ENCODE measurements at places on chromosomes 1 and 21. TPM values are rescaled to one million over a fixed set of nuclear protein-coding genes. Genes with fewer than 3 reads are reported as not detected.
A peak's percentile ranks its signal among the peaks of the same experiment; 100 is the strongest.

The COG2 gene
- total RNA-seq: 15.7 TPM

- DNase-seq: peak; percentile 62
These were observed 54.5 kb downstream of the PCNX2 start for GRCh38 chr1:233240829-233241682.

The GBP5 gene
- not detected for total RNA-seq

DNA sequence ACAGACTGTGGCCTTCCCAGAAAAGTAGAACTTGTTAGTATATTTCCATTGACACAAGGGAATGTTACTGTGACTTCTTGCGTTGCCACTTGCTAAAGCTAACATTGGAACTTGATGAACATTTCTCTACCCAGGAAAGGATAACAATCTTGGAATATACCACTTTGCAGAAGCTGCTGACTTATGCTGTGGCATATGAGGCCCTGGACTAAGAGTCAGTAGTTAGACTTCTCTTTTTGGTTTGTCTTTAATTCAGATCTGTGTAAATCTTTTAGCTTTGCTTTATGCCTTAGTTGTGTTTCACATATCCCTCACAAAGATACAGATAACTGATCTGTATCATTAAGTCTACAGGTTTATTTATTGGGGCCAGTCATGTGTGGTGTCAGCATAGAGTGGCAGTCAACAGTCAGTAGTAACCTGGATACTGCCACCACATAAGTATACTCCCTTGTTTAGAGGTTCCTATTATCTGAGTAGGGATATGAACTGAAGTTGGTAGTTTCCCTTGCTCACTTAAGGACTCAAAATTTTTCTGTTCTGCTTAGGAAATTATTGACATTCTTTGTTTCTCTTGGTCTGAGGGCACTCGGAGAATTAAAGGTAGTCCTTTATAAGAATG is 14.7 kb downstream of the RNF2 start:
- DNase-seq: no peak

The OR2L13 gene
- not detected for total RNA-seq

DNA sequence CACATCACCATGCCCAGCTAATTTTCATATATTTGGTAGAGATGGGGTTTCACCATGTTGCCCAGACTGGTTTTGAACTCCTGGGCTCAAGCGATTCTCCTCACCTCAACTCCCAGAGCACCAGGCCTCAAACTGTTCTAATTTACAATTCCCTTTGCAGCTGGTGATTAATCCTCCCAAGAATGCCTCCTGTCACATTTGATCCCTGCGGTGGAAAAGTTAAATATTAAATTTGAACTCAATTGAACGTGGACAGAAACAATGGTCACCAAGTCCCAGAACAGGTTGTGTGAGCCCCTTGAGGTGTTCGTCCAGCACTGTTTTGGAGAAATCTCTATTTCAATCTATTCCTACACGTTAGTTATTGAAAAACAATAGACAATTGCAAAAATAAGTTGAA is 2.0 kb upstream of the ANKRD35 start:
- no peak for DNase-seq

- no peak for DNase-seq
These were observed 6.8 kb upstream of the HAX1 start for GRCh38 chr1:154265586-154265985.

The RCSD1 gene
- 0.57 TPM for total RNA-seq

The SPATA6 gene
- total RNA-seq: 10.5 TPM

DNA sequence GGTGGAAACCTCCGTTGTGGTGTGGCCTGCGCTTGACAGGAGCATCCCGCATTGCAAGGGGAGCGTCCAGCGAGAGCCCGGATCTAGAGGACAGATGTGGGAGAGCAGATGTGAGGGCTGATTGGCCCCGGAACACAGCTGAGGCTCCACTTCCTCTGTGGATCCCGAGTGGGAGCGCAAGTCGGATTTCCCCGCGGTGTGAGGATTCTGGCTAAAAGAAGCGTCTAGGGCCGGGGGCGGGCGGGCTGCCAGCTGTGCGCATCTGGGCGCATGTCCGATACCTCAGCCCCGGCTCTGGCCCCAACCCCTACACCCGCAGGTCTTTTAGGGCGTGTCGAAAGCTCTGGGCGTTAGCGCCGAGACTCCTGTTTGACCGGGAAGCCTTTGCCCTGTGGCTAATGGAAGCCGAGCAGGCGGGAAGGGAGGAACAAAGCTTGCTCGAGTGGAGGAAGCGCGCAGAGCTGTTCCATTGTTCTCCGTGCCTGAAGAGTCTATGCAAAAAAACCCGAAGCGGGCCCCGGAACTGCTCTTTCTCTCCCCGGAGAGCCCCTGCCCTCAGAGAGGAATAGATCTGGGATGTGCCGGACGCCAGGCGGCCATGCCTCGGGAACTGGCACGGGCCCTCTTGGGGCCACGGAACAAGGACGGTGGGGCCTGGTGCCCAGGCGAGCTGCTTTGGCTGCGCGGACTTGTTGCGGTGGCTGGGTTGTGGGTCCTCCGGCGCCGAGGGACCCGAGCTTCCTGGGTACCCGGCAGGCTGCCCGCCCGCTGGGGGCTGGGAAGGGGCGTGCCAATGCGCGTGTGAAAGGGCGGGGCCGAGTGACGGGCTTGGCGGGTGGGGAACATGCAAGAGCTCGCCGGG is 111.1 kb downstream of the NAV1 start:
- DNase-seq: peak; percentile 77

GRCh38 chr1:43329995-43330751 is 7.4 kb upstream of the MPL start:
- peak; percentile 81 for DNase-seq

- no peak for DNase-seq
These were observed 240.5 kb upstream of the SNX7 start for GRCh38 chr1:98421085-98421435.

DNA sequence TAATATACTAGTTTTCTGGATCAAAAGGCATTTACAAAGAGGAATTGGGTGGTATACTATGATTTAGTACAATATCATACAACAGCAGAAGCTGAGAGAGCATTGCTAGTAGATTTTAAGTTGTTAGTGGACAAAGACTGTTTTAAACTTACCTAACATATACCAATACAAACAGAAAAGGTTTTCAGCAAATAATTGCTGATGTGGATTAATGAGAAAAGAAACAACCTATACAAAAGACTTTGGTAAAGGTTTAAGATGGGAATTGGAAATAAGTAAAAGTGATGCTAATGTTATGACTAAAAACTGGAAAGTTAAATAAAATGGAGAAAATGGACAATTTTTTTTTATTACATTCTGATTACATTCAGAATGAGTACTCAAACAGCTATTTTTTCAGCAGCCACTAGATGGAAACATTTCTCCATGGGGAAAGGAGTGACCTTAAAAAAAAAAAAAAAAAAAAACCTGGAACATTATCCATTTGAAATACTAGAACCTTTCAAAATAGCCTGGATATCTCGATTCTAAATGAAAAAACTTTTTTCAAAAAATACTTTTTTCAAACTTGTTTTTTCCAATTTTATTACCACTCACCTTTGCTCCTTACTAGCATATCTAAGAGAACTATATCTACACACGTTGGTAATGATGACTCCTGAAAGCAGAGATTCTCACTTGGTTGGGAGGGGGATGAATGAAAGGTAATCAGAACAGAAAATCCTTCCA is 55.4 kb downstream of the EPRS1 start:
- DNase-seq: peak; percentile 65

DNA sequence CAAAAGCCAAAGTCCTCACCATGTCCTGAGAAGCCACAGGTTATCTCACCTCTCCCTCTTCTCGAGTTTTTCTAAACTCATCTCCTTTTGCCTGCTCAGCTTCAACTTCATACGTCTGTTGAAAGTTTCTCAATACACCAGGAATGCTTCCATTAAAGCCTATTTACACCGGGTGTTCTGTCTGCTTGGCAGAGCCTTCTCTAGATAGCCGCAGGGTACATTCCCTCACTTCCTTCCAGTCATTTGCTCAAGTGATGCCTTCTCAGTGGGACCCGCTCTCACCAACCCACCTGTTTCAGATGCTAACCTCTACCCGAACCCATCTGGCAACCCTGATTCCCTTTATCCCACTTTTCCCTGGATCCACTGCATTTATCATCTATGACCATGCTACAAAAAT is 257.0 kb upstream of the ADGRL2 start:
- no peak for DNase-seq

GRCh38 chr1:23909412-23909811 is 3.8 kb downstream of the CNR2 start:
- no peak for DNase-seq

GRCh38 chr1:73637264-73637663 is 560.7 kb downstream of the LRRIQ3 start:
- no peak for DNase-seq

The CFHR3 gene
- total RNA-seq: not detected

- no peak for DNase-seq
These were observed 142.1 kb downstream of the KCNT2 start for GRCh38 chr1:196466166-196466565.

DNA sequence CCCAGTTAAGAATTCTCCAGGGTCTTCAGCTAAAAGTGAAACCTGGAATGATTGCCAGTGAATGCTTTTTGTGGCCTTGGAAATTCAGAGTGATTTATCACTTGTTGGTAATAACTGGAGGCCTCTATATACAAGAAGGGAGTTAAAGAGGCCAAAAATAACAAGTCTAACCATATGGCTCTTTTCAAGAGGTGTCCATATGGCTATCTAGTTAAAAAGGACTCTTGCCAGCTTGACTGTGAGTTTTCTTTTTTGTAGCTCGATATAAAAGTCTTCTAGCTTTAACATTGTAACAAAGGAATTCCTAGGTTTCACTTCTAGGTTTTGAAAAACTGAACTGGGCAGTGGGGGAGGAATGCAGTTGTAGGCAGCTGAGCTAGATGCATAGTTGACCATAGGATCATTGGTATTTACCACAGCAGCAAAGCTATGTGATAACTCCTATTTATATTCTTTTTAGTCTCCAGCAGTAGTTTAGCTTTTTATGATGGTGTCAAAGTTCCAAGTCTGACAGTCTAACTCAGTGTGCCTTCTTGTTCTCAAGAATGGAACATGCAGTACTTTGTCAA is 44.4 kb downstream of the CACHD1 start:
- peak; percentile 96 for DNase-seq

- DNase-seq: peak; percentile 25
These were observed 114.0 kb upstream of the RAB4A start for GRCh38 chr1:229156872-229157271.

- no peak for DNase-seq
These were observed 71.4 kb downstream of the KIF26B start for GRCh38 chr1:245226203-245226499.

The CLIC6 gene
- total RNA-seq: 0.18 TPM

DNA sequence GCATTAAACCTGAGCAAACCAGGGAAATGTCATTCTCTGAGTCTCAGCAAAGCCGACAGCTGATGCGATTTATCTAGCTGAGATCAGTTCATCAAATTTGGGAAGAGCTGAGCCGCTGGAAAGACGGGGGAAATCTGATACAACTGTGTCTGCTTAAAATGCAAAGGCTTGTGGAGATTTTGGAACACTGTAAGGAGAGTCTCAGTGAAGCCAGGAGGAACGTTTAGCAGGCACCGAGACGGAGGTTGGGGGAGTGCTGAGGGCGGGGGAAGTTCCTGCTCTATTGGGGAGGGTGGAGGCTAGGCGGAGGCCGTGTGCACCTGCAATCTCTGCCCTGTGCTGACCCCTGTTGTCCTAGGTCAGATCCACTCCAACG is 143.2 kb upstream of the CSF3R start:
- no peak for DNase-seq

The CFH gene
- 517 TPM for total RNA-seq

The PLEKHN1 gene
- total RNA-seq: 0.54 TPM

GRCh38 chr1:23577056-23578004 is 18.0 kb upstream of the ID3 start:
- peak; percentile 97 for DNase-seq

DNA sequence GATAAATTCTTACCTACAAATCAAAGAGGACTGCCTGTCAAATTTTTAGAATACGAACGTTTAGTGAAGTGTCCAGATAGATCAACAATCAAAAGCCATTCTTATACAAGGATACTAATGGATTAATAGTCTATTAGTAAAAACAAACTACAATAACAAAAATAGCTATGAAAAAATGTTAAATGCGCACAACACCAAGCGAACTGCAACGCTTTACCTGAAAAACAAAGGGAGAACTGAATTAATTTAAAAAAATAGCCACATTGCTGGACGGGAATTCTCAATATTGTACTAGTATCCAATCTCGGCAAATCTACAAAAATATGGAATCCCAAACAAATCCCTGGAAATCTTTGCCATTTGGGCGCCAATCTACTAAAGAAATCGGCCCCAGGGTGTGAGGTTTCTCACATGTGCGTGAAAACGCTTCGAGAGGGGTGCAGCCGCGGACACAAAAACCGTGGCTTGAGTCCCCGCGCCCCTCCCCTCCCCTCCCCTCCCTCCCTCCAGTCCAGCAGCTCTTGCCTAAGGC is 55.6 kb downstream of the TRAF5 start:
- no peak for DNase-seq

The GLRX2 gene
- 4.3 TPM for total RNA-seq

The KLHDC9 gene
- total RNA-seq: 1.8 TPM

The NAXE gene
- 22.7 TPM for total RNA-seq

The OR2T33 gene
- not detected for total RNA-seq

DNA sequence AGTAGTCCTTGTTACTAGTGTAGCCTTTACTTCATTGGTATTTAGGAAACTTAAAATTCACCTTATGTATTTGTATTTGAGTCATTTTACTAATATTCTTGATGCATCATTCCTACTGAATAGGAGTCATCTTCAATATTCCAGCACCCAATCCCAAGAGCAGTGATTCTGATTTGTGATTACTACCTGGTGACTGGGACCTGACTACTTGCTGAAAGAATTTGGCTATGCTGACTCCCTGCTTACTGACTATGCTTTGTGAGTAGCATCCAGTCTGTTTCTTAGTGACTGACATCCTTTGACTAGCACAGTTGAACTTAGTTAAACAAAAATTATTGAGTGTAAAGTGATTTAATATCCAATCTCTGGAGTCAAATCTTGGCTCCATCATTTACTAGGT is 129.9 kb upstream of the NEGR1 start:
- DNase-seq: peak; percentile 5

GRCh38 chr1:119968601-119969000 is 72.3 kb upstream of the ADAM30 start:
- no peak for DNase-seq

DNA sequence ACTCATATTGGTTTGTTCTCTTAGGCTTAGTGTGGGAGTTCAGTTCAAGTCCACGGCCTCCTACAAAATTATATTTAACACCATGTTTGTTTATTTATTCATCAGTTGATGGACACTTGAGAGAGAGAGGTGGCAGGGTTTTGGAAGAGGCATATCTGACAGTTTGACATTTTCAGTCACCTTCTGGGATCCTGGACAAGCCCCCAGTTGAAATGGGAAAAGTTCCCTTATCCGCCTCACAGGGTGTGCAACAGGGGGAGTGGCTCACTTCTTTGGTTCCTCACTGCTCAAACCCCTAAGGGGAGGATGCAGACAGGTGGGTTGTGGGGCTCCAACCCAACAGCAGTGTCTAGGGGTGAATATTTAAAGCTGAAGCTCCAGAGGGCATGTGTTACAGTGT is 52.3 kb upstream of the TNFSF18 start:
- DNase-seq: no peak

GRCh38 chr21:39071623-39072214 is 111.5 kb downstream of the PSMG1 start:
- peak; percentile 33 for DNase-seq

GRCh38 chr1:108691128-108691941 is 775 bp upstream of the PRPF38B start:
- no peak for DNase-seq

The BARHL2 gene
- not detected for total RNA-seq

- DNase-seq: no peak
These were observed 42.4 kb downstream of the PKNOX1 start for GRCh38 chr21:43016728-43017127.

The TNFAIP8L2 gene
- total RNA-seq: not detected

- DNase-seq: no peak
These were observed 52.5 kb upstream of the RIPK4 start for GRCh38 chr21:41819236-41819855.

Measured in fibroblast of the aortic adventitia (primary cell).